ENCODE measurements at places on chromosomes 4 and X.
A peak's percentile ranks its signal among the peaks of the same experiment; 100 is the strongest.

GRCh38 chr4:4501679-4502078 is 40.2 kb downstream of the STX18 start:
- no peak for DNase-seq

GRCh38 chr4:77433418-77433733 is 172.2 kb upstream of the CXCL13 start:
- no peak for DNase-seq

- DNase-seq, result no peak
Observed at GRCh38 chr4:45064741-45065140, 338.4 kb upstream of the GNPDA2 start.

DNA sequence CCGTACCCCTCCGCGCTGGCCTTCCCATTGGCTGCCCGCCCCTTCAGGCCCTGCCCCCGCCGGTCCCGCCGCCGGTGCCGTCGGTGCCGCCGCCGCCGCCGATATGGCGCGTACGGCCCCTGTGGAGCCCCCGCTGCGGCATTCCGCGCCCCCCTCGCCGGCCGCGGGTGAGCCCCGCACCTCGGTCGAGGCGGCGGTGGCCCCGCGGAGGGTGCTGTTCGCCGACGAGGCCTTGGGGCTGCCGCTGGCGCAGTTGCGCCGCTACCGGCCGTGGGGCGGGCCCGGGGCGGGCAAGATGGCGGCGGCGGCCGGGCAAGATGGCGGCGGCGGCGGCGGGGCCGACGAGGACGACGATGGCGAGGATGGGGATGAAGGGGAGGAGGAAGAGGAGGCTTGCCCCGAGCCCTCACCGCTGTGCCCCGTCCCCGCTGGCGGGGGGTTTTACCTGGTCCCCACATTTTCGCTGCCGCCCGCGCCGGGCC is at the start of gene PPP1R3F:
PPP1R3F (plus strand) TSS at position 27 of the 482 bp plus-strand sequence; CDS start at position 104, 77 bp downstream.
- no peak for DNase-seq

DNA sequence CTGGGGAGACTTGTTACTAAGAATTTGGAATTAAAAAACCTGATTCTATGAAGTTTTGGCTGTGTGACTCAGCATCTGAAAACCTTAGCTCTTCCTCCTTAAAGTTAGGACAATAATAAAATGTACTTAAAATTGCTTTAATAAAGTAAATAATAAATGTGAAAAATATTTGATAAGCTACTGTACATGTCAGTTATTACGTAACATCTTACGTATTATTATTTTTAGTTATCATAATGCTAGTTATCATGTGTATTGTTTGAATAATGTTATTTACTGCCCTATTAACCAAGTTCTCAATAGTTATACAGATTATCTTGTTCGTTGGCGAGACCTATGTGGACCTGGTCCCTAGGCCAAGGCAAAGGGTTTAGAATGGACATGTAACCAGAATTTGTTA is 449.2 kb upstream of the ADGRL3 start:
- DNase-seq, result no peak

DNA sequence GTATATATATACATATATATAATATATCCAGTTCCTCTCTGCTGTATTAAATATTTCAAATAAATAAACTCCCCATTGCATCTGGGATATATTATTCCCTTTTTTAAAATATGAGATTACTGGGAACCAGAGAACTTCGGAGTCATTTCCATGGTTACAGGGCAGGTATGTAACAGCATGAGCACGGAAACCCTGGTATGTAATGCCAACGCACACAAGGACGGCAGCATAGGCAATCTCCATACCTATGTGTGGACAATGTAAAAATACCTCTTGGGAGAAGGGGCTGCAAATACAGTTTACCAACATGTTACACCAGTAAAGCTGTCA is 62.8 kb downstream of the NUDT10 start:
- no peak for DNase-seq

DNA sequence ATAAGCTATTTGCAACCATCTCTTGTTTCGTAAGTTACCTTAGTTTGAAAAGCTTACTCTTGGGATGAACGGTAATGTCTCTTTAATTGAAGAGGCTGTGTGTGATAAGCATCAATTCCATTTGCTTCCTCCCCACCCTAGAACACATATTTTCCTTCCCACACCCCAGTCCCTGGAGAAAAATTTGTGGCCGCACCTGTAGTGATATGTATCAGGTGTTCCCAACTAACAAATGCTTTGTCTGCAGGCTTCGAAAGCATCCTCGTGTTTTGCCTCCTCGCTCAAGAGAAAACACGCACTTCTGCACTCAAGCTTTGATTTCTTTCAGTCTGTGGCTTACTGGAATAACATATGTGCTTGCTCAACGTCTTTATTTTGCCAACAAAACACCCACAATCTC is 143.8 kb upstream of the OTUD4 start:
- no peak for DNase-seq

DNA sequence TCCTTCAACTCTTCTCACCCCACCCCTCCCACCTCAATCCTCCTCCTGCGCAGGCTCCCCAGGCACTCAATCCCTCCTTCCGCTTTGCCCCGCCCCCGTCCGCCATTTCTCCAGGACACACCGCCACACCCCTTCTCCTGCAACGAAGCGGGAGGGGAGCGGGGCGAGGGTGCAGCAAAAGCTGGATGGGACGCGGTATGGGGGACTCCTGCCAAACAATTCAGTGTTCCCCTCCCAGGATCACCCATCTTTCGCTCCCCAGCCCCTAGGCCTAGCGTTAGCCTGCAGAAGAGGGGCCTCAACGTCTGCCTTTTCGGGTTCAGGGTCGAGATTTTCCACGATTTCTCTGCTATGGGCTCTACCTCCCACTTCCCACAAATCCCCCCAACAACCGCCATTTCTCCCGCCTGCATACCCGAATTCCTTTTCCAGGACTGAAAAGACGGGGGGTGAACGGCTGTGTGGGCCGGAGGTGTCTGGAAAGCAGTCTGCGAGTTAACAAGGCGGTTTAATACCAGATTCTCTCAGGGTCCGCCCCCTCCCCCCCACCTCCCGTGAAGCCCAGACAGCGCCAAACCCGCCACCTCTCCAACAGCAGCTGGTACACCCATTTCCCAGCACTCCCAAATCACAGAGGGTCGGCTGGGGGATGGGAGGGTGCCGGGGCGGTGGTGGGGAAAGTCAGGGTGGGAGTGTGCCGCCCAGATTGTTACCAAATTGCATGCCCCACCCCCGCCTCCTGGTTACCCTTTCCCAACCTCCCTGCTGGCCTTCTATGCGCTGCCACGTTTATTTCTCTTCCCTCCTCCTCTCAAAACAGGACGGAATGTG is 774 bp downstream of the ARMCX2 start:
- DNase-seq, result peak; percentile 75

DNA sequence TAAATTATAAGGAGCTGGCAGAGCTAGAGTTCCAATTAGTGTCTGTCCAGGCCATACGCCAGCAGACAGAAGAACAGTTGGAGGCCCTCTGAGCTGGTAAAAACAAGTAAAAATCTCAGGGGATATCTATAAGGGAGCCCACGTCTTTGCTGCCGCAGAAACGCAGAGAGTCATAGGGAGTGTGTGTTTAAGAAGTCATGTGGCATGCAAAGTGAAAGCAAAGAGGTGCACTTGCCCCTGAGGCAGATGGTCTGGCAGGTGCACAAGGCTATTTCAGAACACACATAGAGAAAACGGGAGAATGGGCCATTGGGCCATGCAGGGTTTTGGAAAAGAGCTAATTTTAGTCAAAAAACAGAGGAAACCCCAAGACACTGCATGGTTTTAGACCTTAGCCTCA is 92.7 kb downstream of the NAP1L3 start:
- DNase-seq, result no peak

- no peak for DNase-seq
Observed at GRCh38 chr4:3760841-3761240, 5.3 kb upstream of the ADRA2C start.

DNA sequence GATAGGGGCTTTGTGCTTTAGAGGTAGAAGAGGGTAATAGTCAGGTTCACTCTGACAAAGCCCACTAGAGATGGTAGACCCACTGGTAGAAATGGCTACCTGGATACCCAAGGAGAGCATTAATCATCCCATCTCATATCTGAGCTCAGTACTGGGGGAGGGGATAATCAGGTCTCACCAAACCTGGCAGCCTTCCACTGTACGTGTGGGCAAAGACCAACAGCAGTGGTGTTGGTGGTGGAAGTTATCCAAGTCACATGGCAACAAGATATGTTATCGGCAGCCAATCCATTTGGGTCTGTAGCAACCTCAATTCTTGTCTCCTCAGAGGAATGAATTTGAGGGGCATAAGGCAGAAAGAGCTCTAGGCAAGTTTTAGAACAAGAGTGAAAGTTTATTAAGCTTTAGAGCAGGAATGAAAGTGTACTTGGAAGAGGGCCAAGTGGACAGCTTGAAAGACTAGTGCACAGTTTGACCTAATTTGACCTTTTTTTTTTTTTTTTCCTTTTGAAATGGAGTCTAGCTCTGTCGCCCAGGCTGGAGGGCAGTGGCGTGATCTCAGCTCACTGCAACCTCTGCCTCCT is 67.0 kb upstream of the CXCL13 start:
- DNase-seq, result no peak
